Thoracic aorta endothelial cell (primary cell): ENCODE measurements at places on chromosomes 5 and 9. TPM values are rescaled to one million over a fixed set of nuclear protein-coding genes. Genes with fewer than 3 reads are reported as not detected.

The PCDHB9 gene
- 0.13 and 0.14 TPM in 2 replicates for total RNA-seq

The PHF24 gene
- not detected in 2 replicates for total RNA-seq

The HRH2 gene
- 1.7 TPM in 1 of 2 replicates, not detected in the other for total RNA-seq

The GGTA1 gene
- total RNA-seq, result 0.27 and 0.29 TPM in 2 replicates

The NEUROG1 gene
- not detected in 2 replicates for total RNA-seq

The IL4 gene
- not detected in 2 replicates for total RNA-seq

The TEK gene
- 85.1 and 101 TPM in 2 replicates for total RNA-seq

The MARCHF11 gene
- total RNA-seq, result not detected in 2 replicates

The PRSS3 gene
- 24.4 and 24.7 TPM in 2 replicates for total RNA-seq

The MYO10 gene
- 131 and 155 TPM in 2 replicates for total RNA-seq

The FUT7 gene
- total RNA-seq, result not detected in 2 replicates

The SLC23A1 gene
- total RNA-seq, result not detected in 2 replicates

The DOCK8 gene
- total RNA-seq, result 0.80 and 1.3 TPM in 2 replicates

The CMYA5 gene
- 0.13 and 0.14 TPM in 2 replicates for total RNA-seq

The HMMR gene
- 53.1 and 75.2 TPM in 2 replicates for total RNA-seq

The PCDHB3 gene
- total RNA-seq, result 0.14 and 0.27 TPM in 2 replicates

The FOXI1 gene
- total RNA-seq, result not detected in 2 replicates

The HMGXB3 gene
- 34.7 and 39.3 TPM in 2 replicates for total RNA-seq

The HARS2 gene
- total RNA-seq, result 33.2 and 34.8 TPM in 2 replicates

The SOHLH1 gene
- not detected in 2 replicates for total RNA-seq

The PCDHGB1 gene
- total RNA-seq, result 0.50 and 0.66 TPM in 2 replicates

The CCL19 gene
- total RNA-seq, result not detected in 2 replicates

The FAM151B gene
- total RNA-seq, result 2.9 and 3.4 TPM in 2 replicates

The SCGB3A2 gene
- total RNA-seq, result not detected in 2 replicates

The TLE4 gene
- 43.9 and 47.4 TPM in 2 replicates for total RNA-seq

The WDR38 gene
- total RNA-seq, result not detected in 2 replicates

The SLCO6A1 gene
- total RNA-seq, result not detected in 2 replicates

The PCDHB10 gene
- total RNA-seq, result 0.22 and 0.66 TPM in 2 replicates

The SPATA6L gene
- total RNA-seq, result 1.8 and 2.3 TPM in 2 replicates

The TRIP13 gene
- total RNA-seq, result 63.7 and 77.8 TPM in 2 replicates

The KCTD16 gene
- total RNA-seq, result 0.07 and 0.27 TPM in 2 replicates

The TMC1 gene
- 2.2 and 3.2 TPM in 2 replicates for total RNA-seq

The PCDH12 gene
- 35.1 and 38.1 TPM in 2 replicates for total RNA-seq

The ZNF618 gene
- 28.3 and 32.0 TPM in 2 replicates for total RNA-seq

The CDC25C gene
- 13.0 and 19.0 TPM in 2 replicates for total RNA-seq

The PCDHA1 gene
- total RNA-seq, result not detected in 2 replicates
